ENCODE measurements at places on chromosomes 1 and 21.
A peak's percentile ranks its signal among the peaks of the same experiment; 100 is the strongest.

GRCh38 chr1:2046174-2046917 is 3.9 kb upstream of the PRKCZ start:
- peak; percentile 80 for DNase-seq

- no peak for DNase-seq
Observed at GRCh38 chr1:11540773-11541160, 61.8 kb downstream of the DISP3 start.

DNA sequence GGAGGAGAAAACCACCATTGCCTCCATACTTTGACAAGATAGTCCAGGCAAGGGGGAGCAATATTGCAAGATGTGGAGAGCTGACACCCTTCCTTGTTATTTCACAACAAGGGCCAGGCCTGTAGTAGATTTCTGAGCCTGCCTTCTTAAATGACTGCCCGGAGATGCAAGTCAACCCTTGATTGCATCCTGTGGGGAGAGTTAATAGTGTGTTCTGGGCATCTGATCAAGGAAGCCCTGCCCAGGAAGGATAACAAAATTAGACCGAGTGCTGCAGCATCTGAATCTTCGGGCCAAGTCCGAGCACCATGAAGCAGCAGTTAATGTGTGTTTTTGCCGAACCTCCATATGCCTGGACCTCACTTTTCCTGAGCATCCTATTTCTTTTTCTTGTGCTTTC is 382.3 kb downstream of the PRDM2 start:
- DNase-seq, result no peak

- DNase-seq, result no peak
Observed at GRCh38 chr1:76278711-76279100, 204.2 kb downstream of the ST6GALNAC3 start.

- DNase-seq, result no peak
Observed at GRCh38 chr1:25990702-25991395, 7.0 kb downstream of the PAFAH2 start.

- DNase-seq, result no peak
Observed at GRCh38 chr1:157107702-157108101, 8.1 kb upstream of the ETV3L start.

GRCh38 chr1:36321119-36321951 is 2.1 kb downstream of the EVA1B start:
- DNase-seq, result no peak

DNA sequence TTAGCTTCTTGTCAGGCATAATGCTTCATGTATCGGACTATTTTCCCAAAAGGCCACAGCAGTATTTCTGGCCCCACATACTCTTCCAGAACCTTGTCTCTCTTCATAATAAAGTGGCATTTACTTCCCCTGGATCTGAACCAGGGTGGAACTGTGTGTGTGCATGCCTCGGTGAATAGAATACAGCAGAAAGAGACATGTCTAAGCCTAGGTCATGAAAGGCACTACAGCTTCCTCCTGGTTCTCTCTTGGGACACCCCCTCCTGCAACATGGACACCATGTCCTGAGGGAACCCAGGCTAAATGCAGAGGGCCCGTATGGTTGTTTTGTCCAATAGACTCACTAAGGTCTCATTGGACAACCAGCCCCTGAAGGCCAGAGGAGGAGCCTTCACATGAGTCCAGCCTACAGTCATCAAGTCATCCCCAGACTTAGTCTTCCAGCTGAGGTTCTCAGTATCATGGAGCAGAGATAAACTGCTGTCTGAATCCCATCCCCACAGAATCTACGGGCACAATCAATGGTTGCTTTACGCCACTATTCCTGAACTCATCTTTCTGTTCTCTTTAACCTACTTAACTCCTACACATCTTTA is 35.0 kb downstream of the USP24 start:
- DNase-seq, result no peak
